Germinal center (tissue), 1 donor: ENCODE measurements at places on chromosomes 1 and 21.

DNA sequence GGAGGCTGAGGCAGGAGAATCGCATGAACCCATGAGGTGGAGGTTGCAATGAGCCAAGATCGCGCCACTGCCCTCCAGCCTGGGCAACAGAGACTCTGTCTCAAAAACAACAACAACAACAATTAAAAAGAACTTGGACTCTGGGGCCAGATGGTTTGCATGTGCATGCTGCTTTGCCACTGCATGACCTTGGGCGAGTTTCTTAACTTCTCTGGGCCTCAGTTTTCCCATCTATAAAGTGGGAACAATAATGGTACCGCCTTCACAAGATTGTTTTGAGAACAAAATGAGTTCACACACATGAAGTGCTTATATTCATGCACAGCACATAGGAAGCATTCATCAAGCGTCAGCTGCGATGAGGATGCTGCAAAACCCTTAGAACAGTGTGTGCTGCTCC, 74.6 kb downstream of the MAN1C1 start:
- DNase-seq: no peak

GRCh38 chr21:38956856-38957571, 151.3 kb downstream of the ETS2 start:
- DNase-seq: no peak

- DNase-seq: no peak
Observed at GRCh38 chr1:201024625-201024998, 1.1 kb upstream of the KIF21B start.

DNA sequence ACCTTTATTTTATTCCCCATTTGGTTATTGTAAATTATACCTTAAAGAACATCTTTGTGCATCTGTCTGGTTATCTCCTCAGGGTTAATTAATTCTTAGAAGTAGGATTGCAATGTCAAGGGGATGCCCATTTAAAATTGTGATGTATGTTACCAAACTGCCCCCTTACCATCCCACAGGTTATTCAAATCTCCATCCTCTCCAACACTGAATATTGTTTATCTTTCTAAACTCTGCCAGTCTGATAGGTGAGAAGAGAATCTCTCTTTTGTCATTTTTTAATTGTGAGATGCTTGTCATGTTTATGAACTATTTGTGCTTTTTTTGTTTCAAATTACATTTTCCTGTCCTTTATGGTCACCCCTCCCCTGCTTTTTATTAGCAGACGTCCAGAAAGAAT, 55.8 kb downstream of the VWA5B1 start:
- no peak for DNase-seq

DNA sequence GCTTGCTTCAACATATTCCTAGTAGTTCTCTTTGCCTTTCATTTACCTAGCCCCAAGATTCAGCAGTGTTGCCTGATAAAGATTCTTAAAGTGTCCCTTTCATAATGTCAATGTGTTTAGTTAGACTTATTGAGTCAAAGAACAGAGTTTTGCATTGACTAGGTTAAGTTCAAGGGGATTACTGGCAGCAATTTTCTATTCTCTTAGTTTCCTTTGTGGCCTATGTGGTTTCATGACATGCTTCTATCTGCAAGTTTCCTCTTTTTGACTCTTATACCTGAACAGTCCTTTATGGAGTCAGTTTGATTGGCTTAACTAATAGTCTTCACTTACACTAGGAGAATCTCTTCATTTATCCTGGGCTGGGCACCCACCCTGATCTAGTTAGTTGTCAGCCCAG, 151.3 kb downstream of the ADGRL4 start:
- no peak for DNase-seq

DNA sequence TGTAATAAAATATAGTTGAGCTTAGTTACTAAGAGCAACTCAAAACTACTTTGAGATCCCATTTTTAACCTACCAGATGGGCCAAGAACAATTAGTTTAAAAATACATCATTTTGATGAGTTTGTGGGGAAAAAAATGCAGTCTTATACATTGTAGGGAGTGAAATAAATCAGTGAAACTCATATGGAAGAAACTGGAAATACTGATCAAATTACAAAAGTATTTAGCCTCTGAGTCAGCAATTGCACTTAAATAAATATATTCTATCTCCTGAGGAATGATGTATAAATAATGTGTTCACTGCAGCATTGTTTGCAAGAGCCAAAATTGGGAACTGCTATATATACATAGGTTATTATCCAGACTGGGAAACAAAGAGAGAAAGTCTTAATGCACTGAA, 4.6 kb upstream of the SMCP start:
- no peak for DNase-seq

- DNase-seq: no peak
Observed at GRCh38 chr1:6545276-6546112, 8.8 kb downstream of the NOL9 start.

DNA sequence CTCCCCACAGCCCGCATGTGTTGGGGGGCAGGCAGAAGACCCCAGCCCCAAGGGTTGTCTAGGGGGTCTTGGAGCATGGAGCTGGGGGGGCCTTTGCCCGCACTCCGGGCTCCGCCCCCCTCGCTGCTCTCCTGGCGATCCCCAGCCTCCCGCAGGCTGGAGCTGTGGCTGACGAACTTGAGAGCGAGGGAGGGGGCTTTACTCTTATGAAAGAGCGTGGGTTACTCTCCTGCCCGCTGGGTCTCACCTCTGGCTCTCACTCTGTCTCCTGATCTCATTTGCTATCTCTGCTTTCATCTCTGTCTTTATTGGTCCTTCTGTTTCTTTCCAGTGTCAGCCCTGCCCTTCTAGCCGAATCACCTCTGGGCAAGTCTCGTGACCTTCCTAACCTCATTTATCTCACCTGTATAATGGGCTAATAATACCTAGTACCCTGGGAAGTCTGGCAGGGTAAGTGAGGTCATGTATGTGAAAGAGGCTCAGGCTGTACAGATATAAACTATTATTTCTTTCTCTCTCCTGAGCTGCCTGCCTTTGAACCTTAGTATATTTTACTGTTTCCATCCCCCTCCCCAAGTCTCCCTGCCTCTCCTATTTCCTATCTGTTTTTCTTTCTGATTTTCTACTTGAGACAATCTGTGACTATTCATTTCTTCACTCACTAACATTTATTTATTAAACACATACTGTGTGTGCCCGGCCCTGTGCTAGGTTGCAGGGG, 731 bp downstream of the EFNA4 start:
- DNase-seq: no peak

DNA sequence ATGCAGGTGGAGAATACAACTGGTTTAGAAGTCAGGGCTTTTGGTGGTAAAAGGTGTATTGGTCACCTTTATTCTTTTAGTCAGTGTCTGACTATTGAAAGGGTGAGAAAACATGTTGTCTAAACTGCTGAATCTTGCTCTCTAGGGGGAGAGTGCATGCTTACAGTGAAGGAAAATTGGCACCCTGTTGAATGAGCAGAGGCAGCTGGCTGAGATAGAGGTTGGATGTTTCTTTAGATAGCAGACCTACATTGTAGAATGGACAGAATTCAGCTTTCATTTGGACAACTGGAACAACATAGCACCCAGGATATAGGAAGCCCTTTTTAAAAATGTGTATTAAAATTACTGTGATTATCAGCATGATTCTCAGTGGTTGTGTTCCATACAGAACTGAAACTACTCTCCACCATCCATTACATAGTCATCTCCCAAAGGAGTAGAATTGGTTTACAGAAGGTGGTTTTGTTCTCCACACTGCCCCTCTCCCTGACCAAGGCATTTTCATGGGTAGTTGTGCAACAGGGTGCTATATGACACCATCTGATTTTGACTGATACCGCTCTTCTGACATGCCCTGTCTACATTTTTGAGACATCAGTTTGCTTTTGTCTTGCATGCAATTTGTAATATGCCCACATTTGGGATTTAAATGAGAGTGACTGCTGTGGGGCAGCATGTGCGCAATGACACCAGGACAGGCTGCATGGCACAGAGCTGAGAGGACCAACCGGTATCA, 16.2 kb downstream of the RHOU start:
- no peak for DNase-seq

- DNase-seq: no peak
Observed at GRCh38 chr1:212503714-212504113, 71.0 kb downstream of the NENF start.

DNA sequence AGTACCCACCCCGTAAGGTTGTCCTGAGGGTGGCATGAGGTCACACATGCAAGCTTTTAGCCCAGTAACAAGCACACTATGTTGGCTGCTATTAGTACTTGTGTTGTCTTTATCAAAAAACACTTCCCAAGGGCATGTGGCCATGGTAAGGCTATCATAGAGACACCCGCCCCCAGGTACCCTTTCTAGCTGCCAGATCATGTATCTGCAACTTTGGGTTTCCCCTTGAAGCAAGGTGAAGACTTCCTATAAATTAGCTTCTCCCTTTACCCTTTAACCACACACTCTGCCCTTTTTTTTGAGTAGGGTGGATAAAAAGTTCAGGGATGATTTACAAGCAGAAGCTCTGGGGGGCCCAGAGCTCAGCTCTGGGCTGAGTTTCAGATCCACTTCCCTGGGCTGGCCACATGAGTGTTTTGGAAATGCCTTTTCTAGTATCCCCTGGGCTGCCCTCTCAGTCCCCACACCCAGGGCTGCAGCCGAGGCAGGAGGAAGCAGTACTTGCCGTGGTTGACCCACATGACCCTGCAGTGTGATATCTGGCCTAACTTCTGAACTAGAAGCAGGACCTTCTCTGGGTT, 2.0 kb downstream of the ZDHHC18 start:
- DNase-seq: no peak

- DNase-seq: no peak
Observed at GRCh38 chr1:49346767-49347349, 570.2 kb upstream of the BEND5 start.

DNA sequence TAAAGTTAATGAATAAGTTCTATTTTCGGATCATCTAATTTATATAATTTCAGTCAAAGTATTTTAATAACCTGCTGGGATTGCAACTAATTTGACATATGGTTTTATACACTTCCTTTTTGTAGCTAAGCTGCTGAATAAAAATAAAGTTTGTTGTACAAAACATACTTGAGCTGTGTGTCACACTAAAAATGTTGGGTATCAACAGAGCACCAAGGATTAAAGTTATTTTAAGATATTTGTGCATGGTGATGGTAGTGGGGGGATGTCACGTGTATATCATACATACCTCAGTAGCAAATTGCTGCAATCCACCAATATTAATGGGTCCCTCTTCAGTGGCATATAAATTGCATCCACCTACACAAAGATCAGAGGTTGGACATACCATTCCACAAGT, 199.6 kb downstream of the DPYD start:
- DNase-seq: no peak

- no peak for DNase-seq
Observed at GRCh38 chr1:205275133-205275532, 46.4 kb downstream of the NUAK2 start.

DNA sequence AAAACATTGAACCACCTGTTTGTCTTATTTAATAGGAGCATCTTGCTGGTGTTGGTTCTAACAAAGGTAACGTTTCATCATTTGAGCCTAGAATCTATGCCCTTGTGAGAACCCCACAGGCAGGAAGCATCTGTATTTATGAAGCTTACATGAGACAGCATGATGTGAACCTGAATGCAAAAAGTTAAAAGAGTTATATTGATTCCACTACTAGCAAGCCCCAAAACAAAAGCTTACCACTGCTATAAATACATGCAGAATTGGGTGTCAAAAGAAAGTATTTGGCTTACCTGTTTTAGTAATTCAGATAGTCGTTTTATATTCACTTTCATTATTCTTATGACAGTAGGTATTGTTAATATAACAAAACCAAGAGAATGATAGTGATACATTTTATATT, 301.2 kb upstream of the ADGRL2 start:
- no peak for DNase-seq

- no peak for DNase-seq
Observed at GRCh38 chr1:155962599-155963211, 15.6 kb downstream of the ARHGEF2 start.

- no peak for DNase-seq
Observed at GRCh38 chr21:44618504-44618903, 6.6 kb downstream of the KRTAP10-8 start.

DNA sequence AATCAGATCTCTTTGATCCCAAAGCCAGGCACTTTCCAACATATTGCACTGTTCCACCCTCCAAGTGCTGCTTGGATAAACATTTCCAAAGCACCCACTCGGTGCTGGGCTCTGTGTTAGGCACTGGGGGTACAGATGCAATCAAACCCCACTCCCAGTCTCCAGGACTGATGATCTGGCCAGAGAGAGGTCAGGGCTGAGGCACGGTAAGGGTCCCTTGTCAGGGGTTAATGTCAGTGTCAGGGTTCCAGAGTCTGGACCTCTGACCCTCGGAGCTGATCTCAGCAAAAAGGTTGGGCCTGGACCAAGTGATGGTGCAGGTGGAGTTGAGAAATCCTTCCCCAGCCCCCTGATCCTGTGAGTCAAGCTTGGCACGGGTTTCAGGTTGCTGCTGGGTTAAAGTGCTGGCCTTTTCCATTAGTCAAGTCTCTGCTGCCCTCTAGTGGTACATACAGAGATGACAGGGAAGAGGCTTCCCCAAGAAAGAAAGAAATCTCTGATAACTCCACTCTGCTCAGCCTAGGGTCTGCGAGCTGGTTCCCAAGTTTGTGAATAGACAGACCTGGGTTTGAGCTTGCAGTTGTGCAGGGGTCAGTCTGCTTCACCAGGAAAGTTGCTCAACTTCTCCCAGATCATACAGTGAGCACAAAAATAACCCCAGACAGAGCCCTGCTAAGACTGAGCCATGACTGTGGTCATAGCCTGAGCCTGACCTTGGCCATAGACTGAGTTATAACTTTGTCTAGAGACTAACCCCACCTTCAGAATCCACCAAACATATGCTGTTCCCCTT, 74.6 kb downstream of the DMRTA2 start:
- peak; percentile 60 for DNase-seq

- no peak for DNase-seq
Observed at GRCh38 chr1:72780212-72780611, 497.9 kb upstream of the NEGR1 start.

- no peak for DNase-seq
Observed at GRCh38 chr1:158007180-158007579, 13.7 kb downstream of the KIRREL1 start.

DNA sequence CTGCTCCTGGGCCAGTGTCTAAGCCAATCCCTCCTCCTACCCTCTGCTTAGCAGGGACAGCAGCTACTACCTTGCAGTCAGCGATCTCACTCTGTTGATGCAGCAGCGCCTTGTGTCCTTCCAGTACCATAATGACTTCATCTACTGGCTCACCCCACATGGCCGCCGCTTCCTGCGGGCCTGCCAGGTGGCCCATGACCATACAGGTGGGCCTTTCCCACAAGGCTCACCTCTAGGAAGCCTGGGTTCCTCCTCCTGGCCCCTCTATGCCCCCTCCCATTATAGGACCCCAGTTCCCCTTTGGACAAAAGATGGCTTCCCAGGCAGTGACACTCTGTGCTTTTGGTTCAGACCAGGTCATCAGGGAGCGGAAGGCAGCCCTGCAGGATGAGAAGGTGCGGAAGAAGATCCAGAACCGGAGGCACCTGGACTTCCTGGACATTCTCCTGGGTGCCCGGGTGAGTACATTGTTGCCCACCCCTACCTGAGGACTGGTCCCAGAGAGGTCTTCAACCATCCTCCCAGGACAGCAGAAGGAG, 15.1 kb downstream of the CYP4B1 start:
- no peak for DNase-seq

- DNase-seq: no peak
Observed at GRCh38 chr1:88001460-88001859, 672.8 kb downstream of the LMO4 start.
